HT-29 (cell line): ENCODE measurements at places on chromosomes 4 and X.
A peak's percentile ranks its signal among the peaks of the same experiment; 100 is the strongest.

DNA sequence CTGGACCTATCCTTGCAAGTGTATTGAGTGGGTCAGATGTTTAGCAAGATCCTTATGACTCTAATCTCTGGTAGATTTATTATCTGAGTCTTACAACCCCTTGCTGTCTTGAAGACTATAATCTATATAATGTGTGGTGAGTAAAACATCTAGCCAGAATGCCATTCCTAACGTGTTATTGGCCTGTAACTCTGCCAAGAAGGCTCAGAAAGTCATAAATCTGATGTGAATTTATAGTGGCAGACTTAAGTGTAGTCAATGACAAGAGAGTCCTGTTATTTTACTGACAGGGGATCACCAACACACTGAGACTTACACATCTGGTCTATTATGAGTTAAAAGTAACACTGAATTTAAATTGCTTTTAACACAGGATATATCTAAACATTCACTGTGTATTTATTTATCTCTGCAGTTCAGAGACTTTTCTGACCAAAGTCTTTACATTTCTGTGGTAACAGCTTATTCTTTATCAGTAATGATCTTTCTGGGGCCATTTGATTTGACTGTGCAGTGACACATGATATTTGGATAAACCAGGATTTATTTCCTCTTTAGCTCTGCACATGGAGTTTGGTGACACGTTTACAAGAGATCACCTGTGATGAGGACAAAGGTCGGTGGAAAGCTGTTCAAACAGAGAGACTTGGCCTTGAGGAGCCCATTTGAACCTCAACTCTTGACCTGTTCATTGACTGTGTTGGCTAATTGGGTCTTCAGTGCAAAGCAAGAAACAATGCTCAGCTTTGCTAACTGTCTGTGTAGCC lies 415.8 kb downstream of the STIM2 start:
- peak; percentile 2 for DNase-seq

GRCh38 chr4:159150396-159150795 lies 47.5 kb downstream of the RAPGEF2 start:
- DNase-seq: no peak

GRCh38 chr4:138859254-138859653 lies 156.3 kb upstream of the NOCT start:
- DNase-seq: peak; percentile 28

GRCh38 chr4:73028621-73029020 lies 40.9 kb downstream of the COX18 start:
- DNase-seq: no peak

GRCh38 chr4:54914781-54915180 lies 210.6 kb downstream of the KDR start:
- no peak for DNase-seq

GRCh38 chr4:3442959-3443749 lies 1.4 kb downstream of the HGFAC start:
- peak; percentile 50 for DNase-seq

DNA sequence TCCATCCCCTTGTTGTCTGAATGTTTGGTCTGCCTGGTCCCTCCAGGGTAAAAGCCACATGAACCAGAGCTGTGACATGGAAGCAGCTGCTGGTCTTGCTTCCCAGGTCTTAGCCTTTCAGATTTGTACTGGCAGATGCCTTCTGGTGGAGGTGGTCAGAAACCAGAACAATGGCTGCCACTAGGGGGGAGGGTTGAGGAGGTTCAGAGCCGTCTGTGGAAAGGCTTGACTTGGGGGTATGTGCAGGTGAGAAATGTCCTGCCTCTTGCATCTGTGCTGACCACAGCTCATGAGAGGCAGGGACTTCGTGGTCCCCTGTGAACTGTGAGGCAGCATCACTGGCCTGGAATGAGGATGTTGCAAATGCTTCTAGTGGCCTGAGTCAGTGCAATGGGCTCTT lies 144.2 kb upstream of the WDR1 start:
- DNase-seq: no peak

- no peak for DNase-seq
Measured at GRCh38 chrX:135256923-135257322, 5.1 kb downstream of the ETDA start.

DNA sequence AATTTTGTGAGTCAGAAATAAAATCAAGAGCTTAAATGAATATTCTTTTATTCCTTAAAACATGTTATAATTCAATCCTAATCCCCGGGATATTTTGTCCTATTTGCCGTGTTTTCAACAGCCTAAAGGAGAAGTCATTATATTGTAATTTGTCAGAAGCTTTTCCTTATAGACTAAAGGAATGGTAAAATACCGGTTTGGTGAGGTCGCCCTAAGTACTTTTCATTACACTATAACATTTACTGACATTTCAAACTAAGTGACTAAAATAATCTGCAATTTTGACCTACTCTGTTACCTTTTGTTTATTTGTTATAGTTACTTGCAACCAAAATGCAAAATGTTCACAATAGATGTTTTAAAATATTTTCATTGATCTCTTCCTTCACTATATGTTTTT lies 8.8 kb downstream of the DCLK2 start:
- DNase-seq: no peak

DNA sequence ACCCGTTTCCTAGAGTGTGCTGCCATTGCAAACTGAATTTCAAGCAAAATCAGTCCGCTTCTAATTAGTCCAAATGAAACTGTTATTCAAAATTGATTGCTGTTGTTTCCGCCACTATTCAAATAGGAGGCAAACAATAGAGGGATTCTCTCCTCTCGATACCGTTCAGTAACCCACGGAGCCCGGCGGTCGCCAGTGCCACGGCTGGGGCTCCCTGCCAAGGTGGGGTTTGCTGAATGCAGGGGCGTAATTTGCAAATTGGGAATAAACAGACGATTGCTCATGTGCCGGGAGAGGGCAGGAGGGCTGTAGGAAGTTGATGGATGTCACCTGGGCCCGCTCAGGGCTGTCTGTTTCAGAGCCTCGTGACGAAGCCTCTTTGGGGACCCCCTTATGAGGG lies 8.8 kb downstream of the ADRA2C start:
- no peak for DNase-seq

DNA sequence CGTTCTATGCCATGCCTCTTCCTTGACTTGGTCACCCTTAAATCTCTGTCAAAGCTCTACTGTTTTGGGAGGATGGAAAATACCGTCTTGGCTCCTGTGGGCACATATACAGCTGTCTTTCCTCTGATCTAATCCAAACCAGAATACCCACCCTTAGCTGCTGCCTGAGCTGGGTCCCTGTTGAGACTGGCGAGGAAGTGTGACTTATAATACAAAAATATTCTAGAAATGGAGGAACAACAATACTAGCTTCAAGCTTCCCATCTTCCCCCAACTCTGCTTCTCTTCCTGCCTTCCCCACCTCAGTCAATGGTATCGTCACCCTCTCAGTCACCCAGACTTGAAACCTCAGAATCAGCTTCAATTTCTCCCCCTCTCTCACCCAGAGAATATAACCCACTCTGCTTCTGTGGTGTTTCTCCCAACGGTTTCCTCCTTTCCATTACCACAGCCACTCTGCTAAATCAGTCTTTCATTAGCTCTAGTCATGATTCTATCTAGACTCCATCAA lies 599 bp upstream of the IL2RG start:
- DNase-seq: no peak

GRCh38 chrX:43436517-43436916 lies 219.6 kb upstream of the MAOA start:
- no peak for DNase-seq

GRCh38 chr4:1011022-1011665 lies at the start of gene FGFRL1:
Gene FGFRL1, plus strand, starts transcription at chr4:1011626. Its CDS starts 860 bp downstream, at chr4:1012486.
- DNase-seq: peak; percentile 84

DNA sequence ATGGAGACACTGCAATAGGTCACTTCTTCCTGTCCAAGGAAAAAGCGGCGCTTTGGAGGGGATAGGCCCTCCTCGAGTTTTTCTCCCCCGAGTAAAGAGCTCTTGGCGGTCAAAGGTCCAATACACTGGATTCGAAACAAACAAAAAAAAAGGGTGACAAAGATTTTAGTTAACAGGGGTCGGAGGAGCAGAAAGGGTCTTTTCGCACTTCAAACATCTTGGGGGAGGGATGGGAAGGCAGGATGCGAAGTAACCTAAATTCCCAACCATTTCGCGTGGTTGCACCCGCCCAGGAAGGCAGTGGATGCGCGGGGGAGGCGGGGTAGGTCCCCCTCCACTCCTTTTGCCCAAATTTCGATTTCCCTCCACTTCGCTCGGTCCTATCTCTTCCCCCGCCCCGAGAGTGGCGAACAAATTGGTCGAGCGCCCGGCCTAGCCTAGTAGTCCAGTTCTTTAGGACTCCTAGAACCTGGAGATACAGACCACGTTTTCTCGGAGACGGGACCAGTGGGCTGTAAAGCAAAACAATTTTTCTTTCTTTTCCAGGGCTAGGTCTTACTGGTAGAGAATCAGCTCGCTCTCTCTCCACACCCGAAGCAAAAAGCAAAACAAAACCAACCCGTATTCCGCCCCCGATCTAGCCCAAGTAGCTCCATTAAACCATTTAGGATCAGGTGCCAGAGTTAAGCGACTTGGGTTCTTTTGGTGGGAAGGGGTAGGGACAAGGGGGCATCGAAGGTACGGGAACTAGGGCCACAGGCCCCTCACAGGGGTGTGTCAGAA lies 2.0 kb upstream of the STAG2 start:
- DNase-seq: peak; percentile 65

GRCh38 chr4:156085100-156085499 lies 131.4 kb upstream of the CTSO start:
- DNase-seq: no peak

- DNase-seq: no peak
Measured at GRCh38 chr4:174005422-174005821, 278.0 kb downstream of the FBXO8 start.

- no peak for DNase-seq
Measured at GRCh38 chrX:150163221-150163930, 199.7 kb upstream of the MAMLD1 start.
